Activated CD8-positive, alpha-beta memory T cell treated with anti-CD3 and anti-CD28 coated beads for 48 hours (primary cell): ENCODE measurements at places on chromosomes 13 and 19.

- DNase-seq: no peak
Measured at GRCh38 chr13:62387647-62388046, 972.0 kb upstream of the PCDH20 start.

DNA sequence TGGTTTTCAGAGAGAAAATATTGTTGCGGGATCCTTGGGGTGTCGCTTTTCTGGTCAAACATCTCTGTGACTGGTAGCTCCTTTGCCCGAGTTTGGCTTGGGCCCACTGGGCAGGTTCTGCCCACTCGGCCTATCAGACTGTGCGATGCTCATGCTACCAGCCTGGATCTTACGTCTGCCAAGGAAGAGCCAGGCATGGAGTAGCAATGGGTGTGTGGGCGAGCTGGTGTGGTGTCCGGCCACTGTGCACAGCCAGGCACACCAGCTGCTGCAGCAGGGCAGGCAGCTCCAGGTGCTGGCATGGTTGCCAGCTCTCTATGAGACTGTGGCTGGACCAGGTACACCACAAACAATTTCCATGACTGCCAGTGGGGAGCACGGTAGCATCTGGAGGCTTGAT lies 1351.8 kb upstream of the PCDH20 start:
- no peak for DNase-seq

DNA sequence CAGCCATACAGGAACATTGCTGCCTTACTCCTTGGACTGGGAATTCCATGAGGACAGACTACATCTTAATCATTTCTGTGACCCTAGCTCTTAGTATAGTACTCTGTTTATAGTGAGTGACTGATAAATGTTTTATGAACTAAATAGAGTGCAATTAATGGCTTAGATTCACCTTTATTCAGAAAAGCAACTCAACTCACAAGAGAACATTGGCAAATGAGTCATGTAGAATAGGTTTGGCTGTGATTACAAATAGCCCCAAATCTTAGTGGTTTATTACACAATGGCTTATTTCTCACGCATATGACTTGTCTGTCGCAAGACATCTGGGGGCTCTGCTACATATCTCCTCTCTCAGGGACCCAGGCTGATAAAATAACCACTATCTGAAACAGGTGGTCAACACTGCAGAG lies 121.6 kb upstream of the KL start:
- no peak for DNase-seq

GRCh38 chr19:46381756-46382345 lies 31.5 kb downstream of the CCDC8 start:
- DNase-seq: no peak

DNA sequence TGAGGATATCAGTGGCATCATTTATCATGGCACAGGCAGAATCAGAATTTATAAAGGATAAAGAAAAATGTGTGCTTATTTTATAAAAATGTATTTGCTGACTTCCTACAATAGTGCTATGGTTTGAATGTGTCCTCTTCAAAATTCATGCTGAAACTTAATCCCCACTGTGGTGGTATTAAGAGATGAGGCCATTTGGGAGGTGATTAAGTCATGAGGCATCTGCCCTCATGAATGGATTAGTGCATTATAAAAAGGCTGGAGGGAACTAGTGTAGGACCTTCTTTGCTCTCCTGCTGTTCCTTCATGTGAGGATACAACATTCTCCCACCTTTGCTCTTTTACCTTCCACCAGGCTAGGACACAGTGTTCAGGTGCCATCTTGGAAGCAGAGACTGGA lies 212.8 kb downstream of the RFC3 start:
- DNase-seq: no peak

- no peak for DNase-seq
Measured at GRCh38 chr13:28355822-28356371, 139.0 kb downstream of the FLT1 start.

DNA sequence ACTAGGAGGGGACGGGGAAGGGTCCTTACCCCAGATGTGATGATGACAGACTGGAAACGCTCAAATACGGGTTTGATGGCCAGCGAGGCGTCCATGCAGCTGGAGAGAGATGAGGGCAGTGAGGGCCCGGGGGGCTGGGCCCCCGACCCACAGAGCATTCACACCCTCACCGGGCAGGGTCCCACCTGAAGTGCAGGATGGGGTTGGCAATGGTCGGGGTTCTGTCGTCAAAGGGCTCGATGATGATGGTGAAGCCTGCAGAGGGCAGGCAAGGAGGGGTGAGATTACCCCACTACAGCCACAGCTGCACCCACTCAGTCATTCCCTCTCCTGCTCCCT lies 13.0 kb downstream of the ERCC2 start:
- DNase-seq: no peak

DNA sequence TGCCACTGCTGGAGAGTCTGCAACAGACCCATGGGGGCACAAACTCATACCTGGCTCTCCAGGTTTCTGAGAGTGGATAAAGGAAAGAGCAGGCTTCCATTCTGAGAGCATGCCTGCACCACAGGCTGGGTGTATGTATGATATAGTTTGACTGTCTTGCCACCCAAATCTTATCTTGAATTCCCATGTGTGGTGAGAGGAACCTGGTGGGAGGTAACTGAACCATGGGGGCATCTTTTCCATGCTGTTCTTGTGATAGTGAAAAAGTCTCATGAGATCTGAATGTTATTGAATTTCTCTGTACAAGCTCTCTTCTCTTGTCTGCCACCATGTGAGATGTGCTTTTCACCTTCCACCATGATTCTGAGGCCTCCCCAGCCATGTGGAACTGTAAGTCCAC lies 50.2 kb downstream of the ERICH6B start:
- no peak for DNase-seq

DNA sequence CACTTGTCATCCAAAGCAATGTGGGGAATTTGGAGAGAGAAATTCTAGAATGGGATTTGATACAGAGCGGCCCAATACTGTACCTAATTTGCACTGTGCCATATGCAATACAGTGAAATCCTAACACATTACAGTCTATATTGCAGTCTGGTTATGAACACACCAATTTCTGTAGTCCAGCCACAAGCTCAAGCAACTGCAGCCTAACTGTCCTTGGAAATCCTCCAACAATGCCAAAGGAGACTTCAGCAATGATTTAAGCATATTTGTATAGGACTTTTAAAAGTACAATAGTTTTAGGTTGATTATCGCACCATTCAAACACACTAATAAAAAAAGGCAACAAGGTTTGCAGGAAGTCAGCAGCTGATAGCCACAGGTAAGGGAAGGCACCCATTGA lies 17.3 kb downstream of the DIAPH3 start:
- DNase-seq: no peak
